ENCODE measurements at places on chromosomes 16 and 17. TPM values are rescaled to one million over a fixed set of nuclear protein-coding genes. Genes with fewer than 3 reads are reported as not detected.
A peak's percentile ranks its signal among the peaks of the same experiment; 100 is the strongest.

C1QTNF1 gene
- 0.13 TPM for total RNA-seq

GRCh38 chr16:67384778-67385510 lies 8.4 kb downstream of the TPPP3 start:
- no peak overlapping the region for H3K27ac ChIP-seq
- DNase-seq = no peak
- peaks cover 9% of the 10 kb centered on the region for H3K4me1 ChIP-seq
- H3K27me3 ChIP-seq = no peaks in the 10 kb centered on the region
- no peaks in the 10 kb centered on the region for H3K36me3 ChIP-seq

DNA sequence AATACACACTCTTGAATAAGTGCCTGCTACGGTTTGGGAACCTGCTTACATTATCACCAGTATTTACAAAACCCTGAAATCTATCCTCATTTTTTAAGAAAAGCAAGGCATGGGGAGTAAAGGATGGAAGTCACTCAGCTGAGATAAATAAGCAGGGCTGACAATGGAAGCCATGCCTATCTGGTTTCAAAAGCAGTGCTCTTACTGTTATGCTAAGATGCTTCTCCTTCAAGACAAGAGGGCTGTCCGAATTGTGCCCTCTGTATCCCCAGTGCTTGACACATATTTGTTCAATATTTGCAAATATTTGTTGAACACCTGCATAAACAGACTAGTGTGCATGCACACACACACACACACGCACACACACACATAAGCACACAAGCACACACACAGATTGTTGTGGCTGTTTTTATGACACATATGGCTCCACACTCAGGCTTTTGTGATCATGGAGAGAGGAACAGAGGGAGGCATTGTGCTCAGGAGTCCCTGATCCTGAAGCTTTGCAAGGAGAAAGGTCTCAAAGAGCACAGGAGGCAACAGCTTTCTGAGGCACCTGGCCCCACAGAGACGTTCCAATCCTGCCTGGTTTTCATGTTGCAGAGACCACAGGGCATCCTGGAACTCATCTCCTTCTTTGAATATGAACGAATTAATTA lies 401.6 kb upstream of the CDH11 start:
- no peaks in the 10 kb centered on the region for H3K27me3 ChIP-seq
- no peak for DNase-seq
- no peak overlapping the region for H3K27ac ChIP-seq
- H3K4me1 ChIP-seq = no peaks in the 10 kb centered on the region

GRCh38 chr17:80839511-80839941 lies 152.1 kb upstream of the CHMP6 start:
- no peak overlapping the region for H3K27ac ChIP-seq
- DNase-seq = no peak
- H3K27me3 ChIP-seq = no peaks in the 10 kb centered on the region
- no peaks in the 10 kb centered on the region for H3K4me1 ChIP-seq

WDR59 gene
- 59.1 TPM for total RNA-seq

GRCh38 chr16:15650698-15651171 lies 690 bp downstream of the NDE1 start:
- no peaks in the 10 kb centered on the region for H3K27me3 ChIP-seq
- H3K27ac ChIP-seq = peak overlapping the region; percentile 99
- DNase-seq = peak; percentile 75
- peak overlapping the region; percentile 100 for H3K4me3 ChIP-seq

IFT20 gene
- 16.7 TPM for total RNA-seq

DNA sequence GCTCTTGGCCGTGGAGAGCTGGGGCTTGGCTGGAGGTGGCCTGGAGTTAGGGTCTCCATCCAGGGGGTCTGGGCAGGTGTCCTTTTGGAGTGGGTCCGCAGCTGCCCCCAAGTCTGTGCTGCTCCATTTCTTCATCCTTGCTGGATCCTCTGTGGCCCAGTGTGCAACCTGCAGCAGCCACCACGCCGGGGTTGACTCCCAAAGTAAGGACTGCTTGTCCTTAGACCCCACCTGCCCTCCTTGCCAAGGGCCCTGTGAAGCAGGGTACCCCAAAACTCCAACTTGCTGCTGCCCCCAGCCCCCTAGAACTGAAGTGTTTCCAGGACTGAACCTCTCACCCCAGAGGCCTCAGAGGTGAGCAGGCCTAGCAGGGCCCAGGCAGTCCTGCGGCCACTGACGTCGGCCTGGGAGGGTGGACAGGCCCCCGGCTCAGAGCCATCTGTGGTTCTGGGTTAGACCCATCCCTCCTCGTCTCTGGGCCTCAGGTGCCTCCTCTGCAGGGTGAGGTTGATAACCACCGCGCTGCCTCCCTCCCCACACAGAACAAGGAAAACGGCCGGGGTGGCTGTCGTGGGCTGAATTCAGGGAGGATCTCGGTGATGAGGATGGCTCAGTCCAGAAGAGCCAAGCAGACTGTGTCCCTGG lies 16.9 kb downstream of the TRPV1 start:
- H3K4me1 ChIP-seq = no peaks in the 10 kb centered on the region
- no peak overlapping the region for H3K4me3 ChIP-seq
- peaks cover 5% of the 10 kb centered on the region for H3K36me3 ChIP-seq
- no peaks in the 10 kb centered on the region for H3K27me3 ChIP-seq

- H3K27ac ChIP-seq = peak overlapping the region; percentile 66
- no peak overlapping the region for H3K4me3 ChIP-seq
- H3K36me3 ChIP-seq = no peaks in the 10 kb centered on the region
- peaks cover 25% of the 10 kb centered on the region for H3K4me1 ChIP-seq
These were observed 23.6 kb downstream of the DYNLRB2 start for GRCh38 chr16:80564394-80564793.

CLEC3A gene
- not detected for total RNA-seq

- peak overlapping the region; percentile 98 for H3K27ac ChIP-seq
- H3K36me3 ChIP-seq = peaks cover 13% of the 10 kb centered on the region
- peak; percentile 59 for DNase-seq
- no peaks in the 10 kb centered on the region for H3K27me3 ChIP-seq
These were observed 956 bp upstream of the IST1 start for GRCh38 chr16:71894229-71894920.

EME1 gene
- 48.0 TPM for total RNA-seq

- H3K27me3 ChIP-seq = no peaks in the 10 kb centered on the region
- DNase-seq = no peak
- H3K4me3 ChIP-seq = no peak overlapping the region
- H3K4me1 ChIP-seq = no peaks in the 10 kb centered on the region
- peak overlapping the region; percentile 3 for H3K27ac ChIP-seq
- H3K36me3 ChIP-seq = peaks cover 25% of the 10 kb centered on the region
These were observed 64.5 kb downstream of the NUP88 start for GRCh38 chr17:5354886-5355415.

FBXW10 gene
- total RNA-seq = not detected

DNA sequence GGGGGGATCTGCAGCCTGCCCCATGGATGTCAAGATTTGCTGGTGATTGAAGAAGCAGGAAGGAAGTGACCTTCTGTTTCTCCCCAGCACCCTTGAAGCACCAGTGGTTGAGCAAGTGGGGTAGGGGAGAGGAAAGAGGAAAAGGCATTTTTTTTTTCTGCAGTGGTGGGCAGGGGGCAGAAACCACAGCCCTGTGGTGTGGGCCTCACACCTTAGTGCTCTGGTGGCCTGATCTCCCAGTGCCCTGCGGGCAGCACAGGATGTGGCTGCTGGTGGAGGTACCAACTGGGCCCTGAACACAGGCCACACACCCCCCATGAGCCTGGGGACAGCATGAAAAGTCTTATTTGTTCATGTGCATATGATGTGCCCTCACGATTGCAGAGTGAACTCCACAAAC lies 7.1 kb downstream of the ITGAD start:
- peaks cover 11% of the 10 kb centered on the region for H3K4me1 ChIP-seq
- DNase-seq = peak; percentile 33
- peaks cover 2% of the 10 kb centered on the region for H3K36me3 ChIP-seq
- no peak overlapping the region for H3K4me3 ChIP-seq

GRCh38 chr17:45170931-45171337 lies 9.3 kb downstream of the HEXIM2 start:
- peaks cover 25% of the 10 kb centered on the region for H3K4me1 ChIP-seq
- no peaks in the 10 kb centered on the region for H3K27me3 ChIP-seq
- peak overlapping the region; percentile 89 for H3K27ac ChIP-seq
- H3K36me3 ChIP-seq = no peaks in the 10 kb centered on the region
- DNase-seq = no peak

GRCh38 chr17:48626245-48627117 lies at the start of gene HOXB9:
Gene HOXB9 (minus strand): TSS chr17:48626358. CDS start chr17:48626269, 89 bp downstream.
- no peaks in the 10 kb centered on the region for H3K36me3 ChIP-seq
- peak; percentile 86 for DNase-seq
- peak within 1 kb of the TSS; percentile 90 for H3K27ac ChIP-seq
- H3K4me3 ChIP-seq = peak within 1 kb of the TSS; percentile 77
- H3K4me1 ChIP-seq = peaks cover 8% of the 10 kb centered on the region

CDRT15 gene
- total RNA-seq = not detected

GNGT2 gene
- 21.7 TPM for total RNA-seq

GRCh38 chr16:84819644-84820304 lies at the start of gene CRISPLD2:
Gene CRISPLD2 (plus strand): TSS chr16:84819985. CDS start chr16:84838496, 18,511 bp downstream.
- peak; percentile 90 for DNase-seq
- no peaks in the 10 kb centered on the region for H3K36me3 ChIP-seq
- peaks cover 9% of the 10 kb centered on the region for H3K4me1 ChIP-seq
- H3K27ac ChIP-seq = no peak within 1 kb of the TSS
- peak within 1 kb of the TSS; percentile 50 for H3K4me3 ChIP-seq

GRCh38 chr17:43033948-43034881 lies 9.2 kb downstream of the RND2 start:
- no peak overlapping the region for H3K27ac ChIP-seq
- no peaks in the 10 kb centered on the region for H3K36me3 ChIP-seq
- H3K27me3 ChIP-seq = no peaks in the 10 kb centered on the region
- H3K4me1 ChIP-seq = no peaks in the 10 kb centered on the region
- no peak for DNase-seq
- no peak overlapping the region for H3K4me3 ChIP-seq

GRCh38 chr17:45705123-45706009 lies 78.8 kb upstream of the CRHR1 start:
- H3K4me3 ChIP-seq = no peak overlapping the region
- H3K36me3 ChIP-seq = no peaks in the 10 kb centered on the region
- H3K27ac ChIP-seq = no peak overlapping the region
- DNase-seq = peak; percentile 35

SLC46A1 gene
- 3.1 TPM for total RNA-seq

DNA sequence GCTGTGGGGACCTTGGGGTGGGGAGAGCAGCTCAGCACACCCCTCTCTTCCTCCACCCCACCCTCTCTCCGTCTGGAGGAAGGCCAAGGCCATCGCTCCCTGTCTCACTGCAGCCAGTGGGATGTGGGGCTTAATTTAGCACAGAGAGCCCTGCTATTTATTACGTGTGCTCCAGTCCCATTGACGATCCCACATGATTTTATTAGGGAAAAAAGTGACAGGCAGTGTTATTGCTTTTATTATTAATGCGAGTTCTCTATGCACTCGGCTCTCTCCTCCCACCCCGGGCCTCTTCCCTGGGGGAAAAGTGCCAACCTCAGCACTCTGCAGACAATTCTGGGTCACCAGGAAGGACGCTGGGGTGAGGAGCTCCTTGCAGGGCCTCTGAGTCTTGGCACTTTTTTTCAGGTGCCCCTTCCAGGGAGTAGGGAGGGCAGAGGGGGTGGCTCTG lies 57.3 kb downstream of the MGAT5B start:
- no peak overlapping the region for H3K27ac ChIP-seq
- no peaks in the 10 kb centered on the region for H3K36me3 ChIP-seq
- no peaks in the 10 kb centered on the region for H3K27me3 ChIP-seq

DCTPP1 gene
- total RNA-seq = 105 TPM

DNA sequence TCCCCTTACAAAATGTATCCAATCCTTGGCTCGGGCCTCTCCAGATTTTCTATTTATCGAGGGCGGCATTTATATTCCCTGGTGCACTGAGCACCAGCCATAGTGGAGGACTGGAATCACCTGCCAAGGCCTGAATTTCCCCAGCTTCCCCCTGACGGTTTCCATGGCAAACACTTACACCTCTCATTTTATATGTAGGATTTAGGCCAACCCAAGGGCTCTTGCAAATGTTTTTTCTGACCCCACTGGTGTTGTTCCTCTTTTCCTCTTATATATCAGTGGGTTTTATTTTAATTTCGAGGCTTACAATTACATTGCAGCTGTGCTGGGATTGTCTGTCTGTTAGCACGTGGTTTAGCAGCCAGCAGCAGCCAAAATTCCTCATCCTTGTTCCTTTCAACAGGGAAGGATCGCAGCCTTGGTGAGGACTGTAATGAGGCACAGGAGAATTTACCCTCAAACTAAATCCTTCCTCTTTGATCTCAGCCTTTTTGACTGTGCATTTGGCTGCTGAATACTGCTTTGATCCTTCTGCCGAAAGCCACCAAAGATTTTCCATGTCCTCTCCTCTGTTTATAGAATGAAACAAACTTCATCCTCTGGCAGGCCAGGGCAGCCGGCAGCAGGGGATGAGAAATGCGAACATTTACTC lies 26.5 kb upstream of the CES5A start:
- peaks cover 7% of the 10 kb centered on the region for H3K27me3 ChIP-seq
- H3K27ac ChIP-seq = no peak overlapping the region
- no peak for DNase-seq
- no peak overlapping the region for H3K4me3 ChIP-seq

DNA sequence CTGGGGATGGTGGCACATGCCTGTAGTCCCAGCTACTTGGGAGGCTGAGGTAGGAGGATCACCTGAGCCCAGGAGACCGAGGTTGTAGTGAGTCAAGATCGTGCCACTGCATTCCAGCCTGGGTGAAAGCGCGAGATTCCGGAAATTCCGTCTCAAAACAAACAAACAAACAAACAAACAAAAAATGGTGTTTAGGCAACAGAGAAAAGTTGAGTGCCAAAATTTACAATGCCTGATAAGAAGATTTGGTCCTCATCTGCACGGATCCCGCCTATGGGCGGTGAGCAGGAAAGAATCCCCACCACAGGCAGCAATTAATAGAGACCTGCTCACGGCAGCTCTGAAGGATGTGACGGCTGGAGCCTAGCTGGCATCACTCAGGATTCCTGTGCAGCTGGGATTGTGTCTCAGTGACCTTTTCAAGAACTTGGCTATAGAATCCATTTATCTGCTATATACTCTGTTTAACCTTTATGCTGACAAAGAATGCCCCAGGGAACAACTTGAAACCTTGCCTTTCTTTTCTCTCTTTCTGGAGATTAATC lies 14.0 kb upstream of the TEX2 start:
- H3K4me1 ChIP-seq = peaks cover 5% of the 10 kb centered on the region
- H3K4me3 ChIP-seq = no peak overlapping the region
- no peak for DNase-seq
- no peaks in the 10 kb centered on the region for H3K27me3 ChIP-seq
- no peak overlapping the region for H3K27ac ChIP-seq
- no peaks in the 10 kb centered on the region for H3K36me3 ChIP-seq

TMEM88 gene
- total RNA-seq = 2.4 TPM

- H3K4me1 ChIP-seq = no peaks in the 10 kb centered on the region
- H3K36me3 ChIP-seq = no peaks in the 10 kb centered on the region
- peaks cover 26% of the 10 kb centered on the region for H3K27me3 ChIP-seq
- H3K27ac ChIP-seq = no peak overlapping the region
- H3K4me3 ChIP-seq = no peak overlapping the region
- no peak for DNase-seq
These were observed 8.5 kb upstream of the CRHR1 start for GRCh38 chr17:45775576-45776011.

SRCIN1 gene
- 0.74 TPM for total RNA-seq

CCP110 gene
- total RNA-seq = 25.8 TPM

SAMD14 gene
- total RNA-seq = 0.47 TPM

TBC1D3H gene
- not detected for total RNA-seq
